Mammary epithelial cell (primary cell): ENCODE measurements at places on chromosomes 11 and 22.

- no peak for DNase-seq
Measured at GRCh38 chr11:127598476-127598875, 597.9 kb upstream of the KIRREL3 start.

DNA sequence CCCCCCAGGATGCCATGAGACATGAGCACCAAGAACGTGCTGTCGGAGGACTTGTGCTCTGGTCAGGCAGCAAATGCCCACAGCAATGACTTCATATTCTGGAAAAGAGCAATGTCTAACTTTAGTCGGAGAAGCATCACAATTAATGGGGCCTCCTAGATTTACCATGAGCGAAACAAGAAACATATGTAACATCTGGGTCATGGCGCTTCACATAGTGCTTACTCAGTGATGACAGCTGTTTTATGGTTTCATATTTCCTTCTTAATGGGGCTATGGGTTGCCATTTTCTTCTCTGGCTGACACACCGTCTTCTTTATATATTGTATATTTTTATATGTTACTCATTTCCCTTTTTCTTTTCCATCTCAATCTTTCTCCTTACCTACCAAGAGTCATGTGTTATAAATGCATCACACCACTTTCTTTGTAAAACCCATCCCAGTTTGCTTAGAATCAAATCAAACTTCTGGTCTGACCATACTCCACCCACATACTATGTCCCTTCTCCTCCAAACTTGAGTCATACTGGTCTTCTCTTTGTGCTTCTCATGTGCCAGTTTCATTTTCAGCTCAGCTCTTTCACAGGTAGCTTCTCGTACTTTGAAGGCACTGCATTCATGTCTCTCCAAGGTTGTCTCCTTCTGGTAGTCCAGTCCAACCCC lies 9.4 kb upstream of the CASP12 start:
- DNase-seq: no peak

GRCh38 chr11:116364348-116364747 lies 408.4 kb downstream of the BUD13 start:
- no peak for DNase-seq

DNA sequence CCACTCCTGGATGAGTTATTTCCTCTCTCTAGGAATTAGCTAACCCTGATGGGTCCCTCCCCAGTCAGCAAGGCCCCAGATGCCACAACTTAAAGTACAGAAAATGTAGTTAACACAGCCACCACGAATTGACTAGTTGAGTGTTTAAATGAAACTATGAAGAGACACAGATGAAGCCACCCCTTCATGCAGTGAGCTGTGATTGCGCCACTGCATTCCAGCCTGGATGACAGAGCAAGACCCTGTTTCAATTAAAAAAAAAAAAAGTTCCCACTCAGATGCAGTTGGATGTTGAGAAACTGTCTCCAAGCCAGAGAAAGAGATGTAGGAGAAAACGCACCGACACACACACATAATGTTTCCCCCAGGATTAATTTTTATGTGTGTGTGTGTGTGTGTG lies 53.3 kb downstream of the SCN3B start:
- no peak for DNase-seq

GRCh38 chr22:17607891-17608521 lies 20.5 kb downstream of the ATP6V1E1 start:
- DNase-seq: no peak

GRCh38 chr11:30786256-30787110 lies 200.3 kb upstream of the MPPED2 start:
- no peak for DNase-seq

GRCh38 chr11:57867966-57868365 lies 106.4 kb downstream of the CTNND1 start:
- no peak for DNase-seq

DNA sequence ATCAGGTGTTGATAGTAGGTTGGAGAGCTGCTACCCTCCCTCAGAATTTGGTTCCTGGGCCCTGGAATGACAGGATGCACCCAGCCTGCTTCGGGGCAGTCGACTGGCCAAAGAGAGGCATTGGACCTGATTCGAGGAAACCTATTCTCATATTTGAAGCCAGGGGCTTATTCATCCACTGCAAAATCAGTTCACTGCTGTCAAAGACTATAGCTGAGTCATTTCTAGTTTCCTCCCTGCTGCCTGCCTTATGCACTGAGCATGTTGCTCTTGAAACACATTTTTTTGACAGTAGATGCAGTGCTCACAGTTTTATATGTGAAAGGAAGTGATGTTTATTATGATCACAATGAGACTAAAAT lies 565.4 kb downstream of the ETS1 start:
- peak; percentile 51 for DNase-seq

- DNase-seq: no peak
Measured at GRCh38 chr11:45431046-45432018, 145.2 kb upstream of the SYT13 start.

GRCh38 chr11:2305140-2305778 lies 3.4 kb downstream of the TSPAN32 start:
- DNase-seq: peak; percentile 36

GRCh38 chr11:2752204-2752770 lies 52.5 kb upstream of the KCNQ1OT1 start:
- no peak for DNase-seq

GRCh38 chr11:105867742-105868141 lies 154.3 kb downstream of the MSANTD4 start:
- DNase-seq: no peak

DNA sequence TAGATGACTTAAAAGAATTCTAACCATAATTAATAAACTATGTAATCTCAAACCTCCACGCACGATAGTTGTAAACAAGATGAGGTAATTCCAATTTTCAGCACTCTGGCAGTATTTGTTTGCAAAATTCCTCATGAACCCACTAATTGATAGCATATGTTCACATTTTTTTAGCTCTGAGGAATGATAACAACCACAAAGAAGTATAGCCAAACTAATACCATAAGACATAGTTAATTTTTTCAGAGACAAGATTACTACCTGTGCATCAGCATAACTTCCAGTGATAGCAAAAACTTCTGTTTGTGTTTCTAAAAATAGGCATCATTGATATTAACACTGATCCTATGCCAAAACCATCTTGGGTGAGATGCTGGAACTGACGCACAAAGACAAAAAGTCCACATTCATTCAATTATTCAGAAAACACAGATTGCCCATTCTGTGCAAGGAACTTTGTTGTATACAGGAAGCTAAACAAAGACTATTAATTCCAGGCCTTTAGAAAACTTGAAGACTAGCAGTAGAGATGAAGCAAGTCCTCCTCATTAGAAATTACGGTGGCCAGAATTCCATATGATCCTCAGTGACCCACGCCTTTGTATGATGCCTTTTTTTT lies 57.7 kb downstream of the PDGFD start:
- no peak for DNase-seq

DNA sequence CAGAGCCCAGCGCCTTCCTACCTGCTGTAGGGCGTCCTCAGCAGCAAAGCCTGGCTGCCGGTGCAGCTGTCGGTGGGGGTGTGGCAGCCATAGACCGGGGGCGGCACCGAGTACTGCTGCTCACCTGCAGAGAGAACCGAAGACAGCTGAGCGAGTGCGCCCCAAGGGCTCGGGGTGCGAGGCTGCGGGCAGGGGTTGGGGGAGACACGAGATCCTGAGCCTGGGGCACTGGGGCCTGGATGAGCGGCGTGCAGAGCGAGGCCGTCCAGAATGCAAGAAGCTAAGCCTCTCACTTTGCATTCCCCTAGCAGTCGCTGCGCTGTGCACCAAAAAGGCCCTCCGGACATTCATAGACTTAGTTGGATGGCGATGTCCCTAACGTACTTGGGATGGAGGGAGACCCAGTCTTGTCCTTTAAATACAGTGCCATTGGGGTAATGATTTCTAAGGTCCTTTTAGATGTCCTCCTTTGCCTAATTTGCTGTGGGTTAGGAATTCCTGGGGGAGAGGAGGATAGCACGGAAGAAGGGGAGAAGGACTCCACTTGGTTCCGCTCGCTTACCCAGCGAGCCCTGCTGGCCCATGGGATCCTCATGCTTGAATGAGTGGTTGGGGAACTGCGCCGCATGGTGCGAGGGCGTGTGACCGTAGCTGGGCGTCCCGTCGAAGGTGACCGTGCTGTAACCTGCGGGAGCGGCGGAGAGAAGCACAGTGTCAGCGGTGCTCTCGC lies 7.2 kb downstream of the WT1 start:
- DNase-seq: no peak

DNA sequence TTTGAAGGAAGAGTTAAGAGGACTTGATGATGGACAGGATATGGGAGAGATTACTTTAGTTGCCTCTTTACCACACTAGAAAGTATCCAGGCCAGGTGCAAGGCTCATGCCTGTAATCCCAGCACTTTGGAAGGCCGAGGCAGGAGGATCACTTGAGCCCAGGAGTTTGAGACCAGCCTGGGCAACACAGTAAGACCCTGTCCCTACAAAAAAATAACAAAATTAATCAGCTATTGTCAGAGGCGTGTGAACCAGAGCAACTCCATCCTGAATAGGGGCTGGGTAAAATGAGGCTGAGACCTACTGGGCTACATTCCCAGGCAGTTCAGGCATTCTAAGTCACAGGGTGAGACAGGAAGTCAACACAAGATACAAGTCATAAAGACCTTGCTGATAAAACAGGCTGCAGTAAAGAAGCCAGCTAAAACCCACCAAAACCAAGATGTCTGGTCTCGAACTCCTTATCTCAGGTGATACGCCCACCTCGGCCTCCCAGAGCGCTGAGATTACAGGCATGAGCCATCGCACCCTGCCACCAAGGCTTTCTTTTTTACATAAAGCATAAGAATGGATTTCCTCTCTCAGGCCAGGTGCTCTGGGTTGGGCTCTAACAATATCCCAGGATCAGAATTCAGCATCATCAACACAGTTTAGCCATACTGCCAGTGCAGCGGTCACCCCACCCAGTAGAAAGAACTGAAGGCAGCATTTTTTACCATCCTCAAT lies 17.8 kb downstream of the PI4KA start:
- no peak for DNase-seq

- no peak for DNase-seq
Measured at GRCh38 chr11:63970902-63971301, 3.5 kb upstream of the COX8A start.

DNA sequence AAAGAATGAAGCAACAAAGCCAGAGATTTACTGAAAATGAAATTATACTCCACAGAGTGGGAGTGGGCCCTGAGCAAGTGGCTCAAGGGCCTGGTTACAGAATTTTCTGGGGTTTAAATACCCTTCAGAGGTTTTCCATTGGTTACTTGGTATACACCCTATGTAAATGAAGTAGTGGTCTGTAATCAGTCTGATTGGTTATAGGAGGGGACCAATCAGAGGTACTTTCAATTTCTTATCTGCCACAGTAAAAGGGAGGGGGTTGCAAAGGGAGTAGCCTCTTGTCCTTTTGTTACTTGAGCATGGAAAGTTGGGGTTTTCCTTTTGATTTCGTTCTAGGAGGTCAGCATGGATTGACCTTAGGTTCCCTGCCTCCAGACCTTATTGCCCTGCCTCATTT lies 63.5 kb downstream of the ATM start:
- no peak for DNase-seq

GRCh38 chr11:12906501-12906900 lies 102.6 kb upstream of the RASSF10 start:
- no peak for DNase-seq

- no peak for DNase-seq
Measured at GRCh38 chr22:20218987-20219386, 49.1 kb downstream of the RTN4R start.

GRCh38 chr22:49503321-49503720 lies 324.4 kb downstream of the BRD1 start:
- no peak for DNase-seq

- no peak for DNase-seq
Measured at GRCh38 chr11:76067099-76067498, 139.2 kb downstream of the WNT11 start.

- DNase-seq: no peak
Measured at GRCh38 chr11:8360086-8360828, 96.6 kb upstream of the LMO1 start.

GRCh38 chr11:127119356-127119755 lies 118.8 kb upstream of the KIRREL3 start:
- no peak for DNase-seq

- DNase-seq: no peak
Measured at GRCh38 chr22:35641494-35642120, 6.6 kb upstream of the APOL6 start.

DNA sequence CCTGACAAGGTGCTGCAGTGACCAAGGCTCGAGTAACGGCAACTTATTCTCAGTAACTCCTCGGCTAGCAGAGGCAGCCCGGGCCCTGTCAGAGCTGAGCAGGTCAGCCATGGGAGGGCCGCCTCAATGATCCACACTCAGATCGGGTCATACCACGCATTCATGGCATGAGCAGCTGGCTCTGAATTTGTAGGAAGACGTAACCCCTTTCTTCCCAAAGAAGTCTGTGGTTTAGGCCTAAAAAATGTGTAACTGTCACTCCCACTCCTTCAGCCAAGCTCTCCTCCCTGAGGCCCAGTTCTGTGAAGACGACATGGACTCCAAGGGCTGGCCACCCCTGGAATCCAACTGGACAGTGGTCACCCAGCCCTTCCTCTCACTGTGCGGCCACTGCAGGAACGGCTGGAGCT lies 30.0 kb downstream of the PPP2R1B start:
- no peak for DNase-seq

- no peak for DNase-seq
Measured at GRCh38 chr22:39344046-39344390, 5.8 kb upstream of the SYNGR1 start.

- DNase-seq: no peak
Measured at GRCh38 chr11:13883042-13883441, 79.5 kb upstream of the SPON1 start.

DNA sequence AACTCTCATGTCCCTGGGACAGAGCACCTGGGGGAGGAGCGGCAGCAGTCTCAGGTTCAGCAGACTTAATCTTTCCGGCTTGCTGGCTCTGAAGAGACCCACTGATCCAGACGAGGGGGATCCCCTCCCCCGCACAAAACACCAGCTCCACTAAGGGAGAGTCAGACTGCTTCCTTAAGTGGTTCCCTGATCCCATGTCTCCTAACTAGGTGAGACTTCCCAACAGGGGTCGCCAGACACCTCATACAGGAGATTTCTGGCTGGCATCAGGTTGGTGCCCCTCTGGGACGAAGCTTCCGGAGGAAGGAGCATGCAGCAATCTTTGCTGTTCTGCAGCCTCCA lies 157.2 kb upstream of the TMEM45B start:
- no peak for DNase-seq

DNA sequence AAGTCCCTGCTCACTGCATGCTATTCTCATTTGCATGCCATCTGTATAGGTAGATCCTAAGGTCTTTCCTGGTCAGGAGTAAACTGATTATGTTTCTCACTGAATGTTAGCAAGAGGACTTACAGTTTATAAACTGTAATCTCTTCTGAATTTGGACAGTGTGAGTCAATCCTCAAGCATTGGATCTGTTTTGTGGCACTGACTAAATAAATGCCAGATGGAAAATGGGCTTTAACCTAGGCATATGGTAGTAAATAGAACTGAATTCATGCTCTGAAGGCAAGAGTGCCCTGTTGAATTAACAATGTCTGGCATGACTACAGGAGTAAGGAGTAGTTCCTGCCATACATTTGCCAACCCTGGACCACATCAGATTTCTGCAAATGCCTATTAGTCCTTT lies 11.4 kb downstream of the FAM181B start:
- no peak for DNase-seq

GRCh38 chr11:26851291-26851690 lies 129.4 kb upstream of the SLC5A12 start:
- DNase-seq: no peak

- DNase-seq: peak; percentile 82
Measured at GRCh38 chr11:59754859-59755700, at the start of gene STX3. Gene STX3, plus strand, starts transcription at chr11:59755376. Its CDS starts 230 bp downstream, at chr11:59755606.

- no peak for DNase-seq
Measured at GRCh38 chr11:72534371-72535193, 100.3 kb upstream of the CLPB start.

- DNase-seq: peak; percentile 51
Measured at GRCh38 chr11:121892131-121892681, 223.8 kb downstream of the BLID start.
